ENCODE measurements at places on chromosomes 7 and 10.

DNA sequence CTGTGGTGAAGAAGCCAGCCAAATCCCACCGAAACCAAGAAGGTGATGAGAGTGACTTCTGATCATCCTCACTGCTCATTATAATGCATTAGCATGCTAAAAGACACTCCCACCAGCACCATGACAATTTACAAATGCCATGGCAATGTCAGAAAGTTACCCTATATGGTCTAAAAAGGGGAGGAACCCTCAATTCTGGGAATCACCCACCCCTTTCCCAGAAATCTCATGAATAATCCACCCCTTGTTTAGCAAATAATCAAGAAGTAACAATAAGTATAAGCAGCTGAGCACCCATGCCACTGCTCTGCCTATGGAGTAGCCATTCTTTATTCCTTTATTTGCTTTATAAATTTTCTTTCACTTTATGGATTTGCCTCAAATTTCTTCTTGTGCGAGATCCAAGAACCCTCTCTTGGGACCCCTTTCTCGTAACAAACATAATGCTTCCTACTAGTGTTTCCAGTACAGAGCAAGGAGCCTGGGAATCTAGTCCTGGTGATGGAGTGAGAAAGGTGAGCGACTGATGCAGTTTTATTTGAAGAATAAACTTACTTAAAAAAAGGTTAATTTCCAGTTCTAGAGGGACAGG lies 18.4 kb upstream of the EXOC6 start:
- DNase-seq: no peak

- DNase-seq: no peak
These were observed 3.0 kb upstream of the CRYGN start for GRCh38 chr7:151442776-151443496.

GRCh38 chr10:22429981-22430421 lies 84.7 kb downstream of the SPAG6 start:
- no peak for DNase-seq

- no peak for DNase-seq
These were observed 904 bp downstream of the LBX1 start for GRCh38 chr10:101228153-101228965.

DNA sequence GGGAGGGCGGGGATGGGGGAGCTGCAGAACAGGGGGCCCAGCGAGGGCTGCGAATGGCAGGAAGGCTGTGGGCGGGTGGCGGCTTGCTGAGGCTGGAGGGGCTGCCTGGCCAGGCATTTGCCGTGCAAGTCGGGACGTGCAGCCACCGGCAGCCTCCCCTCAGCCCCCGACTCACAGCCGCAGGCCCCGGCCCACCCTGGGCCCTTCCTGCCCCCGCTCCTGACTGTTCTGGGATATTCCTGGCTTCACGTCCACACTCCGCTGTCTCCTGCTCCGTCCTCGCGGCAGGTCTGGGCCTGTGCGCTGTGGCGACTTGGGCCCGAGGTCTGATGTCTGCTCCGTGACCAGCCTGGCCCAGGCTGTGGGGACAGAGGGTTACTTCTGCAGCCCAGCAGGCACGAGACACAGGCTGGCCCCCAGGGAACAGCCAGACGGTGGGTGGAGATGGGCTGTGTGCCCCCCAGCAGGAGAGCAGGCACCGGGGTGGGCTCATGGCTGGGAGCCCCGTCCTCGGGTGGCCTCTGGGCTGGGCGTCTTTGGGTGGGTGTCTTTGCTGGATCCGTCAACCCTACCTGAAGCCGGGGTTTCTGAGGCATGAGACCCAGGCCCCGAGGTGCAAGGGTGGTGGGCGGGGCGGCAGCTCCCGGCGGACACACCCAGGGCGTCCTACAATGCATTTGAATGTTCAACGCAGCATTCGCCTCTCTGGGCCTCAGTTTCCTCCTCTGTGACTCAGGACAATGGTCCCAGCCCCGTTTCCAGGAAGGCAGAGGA lies 86.5 kb downstream of the FOXL3 start:
- no peak for DNase-seq

Data from hypothalamus (tissue), 51 donors.